ENCODE measurements at places on chromosomes 3 and 15. TPM values are rescaled to one million over a fixed set of nuclear protein-coding genes. Genes with fewer than 3 reads are reported as not detected.

DNA sequence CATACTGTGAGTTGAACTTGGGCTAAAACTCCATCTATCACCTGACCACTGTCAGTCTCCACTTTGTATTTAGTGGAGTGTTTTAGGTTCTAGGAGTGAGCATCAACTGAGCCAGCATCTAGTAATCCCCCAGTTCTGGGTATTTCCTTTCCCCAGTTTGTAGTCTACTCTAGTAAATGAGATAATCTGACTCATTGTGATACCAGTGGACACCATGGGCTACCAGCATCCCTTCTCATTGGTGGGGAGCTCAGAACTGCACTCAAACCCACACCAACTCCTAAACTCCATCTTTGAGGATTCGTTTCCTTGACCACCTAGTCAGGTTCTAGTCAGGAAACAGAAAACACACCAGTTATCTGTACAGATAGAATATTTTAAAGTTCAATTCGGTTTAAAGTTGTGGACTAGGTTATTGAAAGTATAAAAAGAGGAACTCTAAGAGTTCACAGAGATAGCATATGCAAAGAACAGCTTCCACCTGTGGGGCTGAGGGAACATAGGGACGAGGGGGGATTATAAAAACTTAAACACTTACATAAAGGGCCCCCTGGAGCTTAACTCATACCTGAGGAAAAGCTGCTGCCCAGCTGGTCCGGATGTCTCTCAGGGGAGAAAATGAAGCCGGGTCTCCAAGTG lies 36.0 kb downstream of the LEO1 start:
- no peak for DNase-seq

The TGM5 gene
- not detected for polyA plus RNA-seq

The SPINT1 gene
- polyA plus RNA-seq = 72.4 TPM

The HYAL3 gene
- polyA plus RNA-seq = 5.7 TPM

The HLTF gene
- polyA plus RNA-seq = 50.4 TPM

DNA sequence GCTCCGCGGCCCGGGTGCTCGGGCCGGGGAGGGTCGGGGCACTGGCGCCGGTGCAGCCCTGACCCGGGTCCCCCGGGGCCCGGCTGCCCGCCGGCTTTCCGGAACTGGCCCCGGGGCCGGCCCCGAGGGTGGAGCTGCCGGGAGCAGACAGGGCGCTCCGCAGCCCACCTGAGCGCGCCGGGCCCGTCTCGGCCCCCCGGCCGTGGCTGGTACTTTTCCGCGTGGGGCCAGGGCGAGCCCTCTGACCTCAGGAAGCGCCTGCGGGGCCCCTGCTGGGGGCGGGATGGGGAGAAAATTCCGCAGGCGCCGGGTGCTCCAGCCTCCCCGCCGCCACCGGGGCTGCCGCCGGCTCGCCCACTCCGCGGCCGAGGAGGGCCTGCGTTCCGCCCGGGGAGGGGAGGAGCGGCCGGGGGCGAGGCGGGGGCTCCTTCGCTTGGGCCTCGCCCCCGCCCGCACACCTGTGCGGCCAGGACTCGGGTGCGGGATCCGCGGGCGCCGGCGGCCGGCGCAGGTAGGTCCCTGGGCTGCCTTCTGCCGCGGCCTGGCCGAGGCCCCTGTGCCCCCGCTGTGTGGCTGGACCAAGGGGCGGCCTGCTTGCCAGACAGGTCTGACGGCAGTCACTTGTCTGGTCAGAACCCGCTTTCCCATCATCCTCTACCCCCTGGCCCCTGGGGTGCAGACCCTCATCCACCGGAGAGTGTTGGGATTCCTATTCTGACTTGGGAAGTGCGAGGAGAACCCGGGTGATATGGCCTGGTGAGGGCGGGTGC lies 3.5 kb downstream of the FURIN start:
- DNase-seq = no peak

The PRSS50 gene
- 2.6 TPM for polyA plus RNA-seq

The SLC2A2 gene
- polyA plus RNA-seq = 20.9 TPM

- DNase-seq = peak; percentile 45
Observed at GRCh38 chr3:16372362-16373292, 107.6 kb downstream of the OXNAD1 start.
